ENCODE measurements at places on chromosomes 4 and X.

- DNase-seq = no peak
Measured at GRCh38 chr4:153227469-153228075, 23.3 kb downstream of the TRIM2 start.

DNA sequence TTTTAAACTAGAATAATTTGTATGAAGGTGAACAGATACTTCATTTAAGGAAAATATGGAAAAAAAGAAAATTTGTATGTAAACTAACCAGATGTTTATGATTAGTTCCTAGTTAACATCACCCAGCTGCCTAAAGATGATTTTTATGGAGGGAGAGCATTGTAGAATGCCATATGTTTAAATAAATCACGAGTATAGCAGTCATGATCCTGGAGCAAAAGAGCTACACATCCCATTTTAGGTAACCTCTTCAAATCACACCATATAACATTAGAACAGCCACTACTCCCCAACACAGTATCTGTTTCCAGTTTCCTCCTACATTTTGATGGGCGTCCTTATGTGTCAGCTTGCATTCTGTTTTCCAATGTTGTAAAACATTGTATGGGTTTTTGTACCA, 571.9 kb upstream of the FAM241A start:
- no peak for DNase-seq

DNA sequence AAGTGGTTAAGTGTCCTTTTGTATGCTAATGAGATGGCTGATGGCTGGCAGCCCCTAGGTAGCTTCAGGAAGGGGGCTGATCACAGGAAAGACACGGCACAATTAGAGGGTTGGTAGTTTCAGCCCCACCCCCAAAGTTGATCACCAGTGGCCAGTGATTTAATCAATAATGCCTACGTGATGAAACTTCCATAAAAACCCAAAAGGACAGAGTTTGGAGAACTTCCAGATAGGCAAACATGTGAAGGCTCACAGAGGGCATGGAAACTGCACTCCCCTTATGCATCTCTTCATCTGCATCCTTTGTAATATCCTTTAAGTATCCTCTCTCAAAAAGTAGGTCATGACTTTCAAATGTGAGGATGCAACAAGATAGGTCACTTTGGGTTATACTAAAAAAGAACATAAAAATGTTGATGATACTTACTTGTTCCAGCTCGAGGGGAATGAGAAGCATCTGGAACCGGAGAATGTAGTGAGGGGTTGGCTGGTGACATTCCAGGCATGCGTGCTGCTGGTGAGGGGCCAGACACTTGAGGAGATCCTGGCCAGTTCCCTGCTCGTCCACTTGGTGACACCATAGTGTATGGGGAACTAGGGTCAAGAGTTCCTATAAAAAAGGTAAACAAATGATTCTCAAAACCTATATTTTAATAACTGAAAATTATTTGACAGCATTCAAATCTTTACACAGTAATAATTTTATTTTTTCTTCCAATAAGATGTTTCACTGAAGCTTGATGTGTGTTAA, 16.7 kb upstream of the CXorf38 start:
- no peak for DNase-seq

DNA sequence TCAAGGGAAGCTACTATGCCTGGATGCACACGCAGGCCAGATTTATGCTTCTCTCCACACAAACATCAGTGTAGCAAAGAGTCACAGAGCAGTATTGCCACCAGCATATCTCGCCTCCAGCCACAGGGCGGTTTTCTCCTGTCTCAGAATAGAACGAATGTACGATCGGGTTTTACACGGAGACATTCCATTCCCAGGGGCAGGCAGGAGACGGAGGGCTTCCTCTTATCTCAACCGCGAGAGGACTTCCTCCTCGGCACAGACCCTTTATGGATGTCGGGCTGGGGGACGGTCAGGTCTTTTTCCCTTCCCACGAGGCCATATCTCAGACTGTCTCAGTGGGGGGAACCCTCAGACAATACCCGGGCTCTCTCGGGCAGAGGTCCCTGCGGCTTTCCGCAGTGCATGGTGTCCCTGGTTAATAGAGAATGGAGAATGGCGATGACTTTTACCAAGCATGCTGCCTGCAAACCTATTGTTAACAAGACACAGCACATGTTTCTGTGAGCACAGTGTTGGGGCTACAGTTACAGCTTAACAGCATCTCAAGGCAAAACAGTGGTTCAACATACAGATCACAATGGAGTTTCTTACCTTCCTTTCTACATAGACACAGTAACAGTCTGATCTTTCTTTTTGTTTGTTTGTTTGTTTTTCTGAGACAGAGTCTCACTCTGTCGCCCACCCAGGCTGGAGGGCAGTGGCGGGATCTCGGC, 24.1 kb downstream of the CSF2RA start:
- DNase-seq = no peak

- no peak for DNase-seq
Measured at GRCh38 chrX:10111364-10112148, 45.2 kb upstream of the CLCN4 start.

DNA sequence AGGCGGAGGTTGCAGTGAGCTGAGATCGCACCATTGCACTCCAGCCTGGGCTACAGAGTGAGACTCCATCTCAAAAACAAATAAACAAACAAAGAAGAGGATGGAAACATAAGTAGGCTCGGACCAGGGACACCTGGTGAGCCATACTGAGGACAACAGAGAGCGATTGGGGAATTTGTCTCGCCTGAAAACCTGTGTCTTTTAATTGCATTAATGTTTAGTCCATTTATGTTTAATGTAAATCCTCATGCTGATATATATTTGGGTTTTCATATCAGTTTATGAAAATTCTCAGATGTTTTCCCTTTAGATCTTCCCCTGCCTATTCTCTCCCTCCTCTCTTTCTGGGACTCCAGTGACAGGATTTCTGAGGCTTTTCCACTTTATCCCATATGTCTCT, 84.6 kb downstream of the EVC start:
- no peak for DNase-seq

GRCh38 chr4:74822603-74823002, 28.3 kb upstream of the BTC start:
- DNase-seq = no peak
